Non-pigmented ciliary epithelial cell (primary cell): ENCODE measurements at places on chromosomes 12 and 14.

GRCh38 chr12:121776190-121777098, 17.0 kb downstream of the RHOF start:
- DNase-seq = no peak

DNA sequence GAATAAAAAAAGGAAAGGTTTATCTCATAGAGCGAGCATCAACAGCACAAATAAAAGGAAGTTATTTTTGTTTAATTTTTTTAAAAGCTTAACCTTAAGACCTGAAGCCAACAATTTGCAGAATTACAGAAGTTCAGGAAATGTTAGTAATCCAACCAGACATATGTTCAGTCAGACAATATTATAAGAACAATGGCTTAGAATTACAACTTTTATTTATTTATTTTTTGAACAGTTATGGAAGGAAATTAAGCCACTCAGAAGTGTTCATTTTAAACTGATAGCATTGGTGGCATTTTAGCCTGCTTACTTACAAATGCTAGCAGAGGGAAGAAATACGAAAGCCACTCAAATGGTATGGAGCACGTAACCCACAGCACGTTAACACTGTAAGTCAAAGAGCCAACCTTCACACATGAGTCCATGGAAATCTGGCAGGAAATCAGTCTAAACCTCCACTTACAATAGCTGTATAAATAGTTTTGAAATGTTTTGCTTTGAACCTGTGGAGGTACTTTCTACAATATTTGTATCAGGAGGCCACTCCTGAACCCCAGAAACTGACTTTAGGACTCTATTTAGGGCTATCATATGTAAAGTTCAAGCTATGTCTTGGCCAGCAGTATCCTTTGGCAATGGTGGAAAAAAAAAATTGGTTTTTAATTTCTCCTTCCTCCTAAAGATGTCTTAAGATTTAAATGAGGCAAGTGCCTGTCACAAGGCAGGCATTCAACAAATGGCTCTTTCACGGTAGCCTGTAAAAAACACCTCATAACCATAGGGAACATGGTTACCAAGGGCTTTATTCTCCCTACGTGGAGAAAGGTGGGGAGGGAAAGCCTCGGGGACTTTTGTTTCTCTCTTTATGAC, 102.3 kb downstream of the ITPR2 start:
- no peak for DNase-seq

DNA sequence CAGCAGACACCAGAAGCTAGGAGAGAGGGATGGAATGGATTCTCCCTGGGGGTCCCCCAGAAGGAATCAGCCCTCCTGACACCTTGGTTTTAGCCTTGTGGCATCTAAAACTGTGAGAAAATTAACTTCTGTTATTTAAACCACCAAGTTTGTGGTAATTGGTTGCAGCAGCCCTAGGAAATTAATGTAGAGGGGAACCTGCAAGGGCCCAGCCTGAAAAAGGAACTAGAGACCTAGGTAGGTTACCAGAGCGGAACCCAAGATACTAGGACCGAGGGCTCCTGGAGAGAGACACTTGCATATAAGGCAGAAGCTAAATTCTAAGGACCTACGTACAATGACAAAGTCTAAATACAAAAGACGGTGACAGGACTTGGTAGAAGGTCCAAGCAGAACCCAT, 8.1 kb upstream of the DENND5B start:
- no peak for DNase-seq

GRCh38 chr12:11767798-11768197, 118.3 kb downstream of the ETV6 start:
- DNase-seq = no peak

- peak; percentile 17 for DNase-seq
Observed at GRCh38 chr12:32843528-32844095, 53.0 kb downstream of the PKP2 start.

GRCh38 chr14:94028450-94028826, 2.3 kb downstream of the OTUB2 start:
- no peak for DNase-seq

DNA sequence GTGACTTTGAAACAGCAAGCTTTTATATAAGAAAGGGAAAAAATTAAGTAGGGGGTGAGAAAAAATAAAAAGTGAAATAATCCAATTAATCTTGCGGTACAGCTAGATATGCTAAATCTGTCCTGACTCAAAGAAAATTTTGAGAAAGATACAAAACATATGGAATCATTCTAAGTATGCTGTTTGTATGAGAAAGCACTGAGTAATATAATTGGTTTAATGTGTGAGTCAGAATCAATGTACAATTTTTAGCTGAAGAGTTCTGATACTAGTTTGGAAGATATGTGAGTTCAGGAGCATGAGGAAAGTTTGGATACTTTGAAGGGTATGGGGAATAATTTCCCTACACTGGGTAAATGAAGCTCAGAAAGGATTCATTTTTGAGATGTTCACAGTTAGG, 190.9 kb upstream of the RASSF8 start:
- no peak for DNase-seq

DNA sequence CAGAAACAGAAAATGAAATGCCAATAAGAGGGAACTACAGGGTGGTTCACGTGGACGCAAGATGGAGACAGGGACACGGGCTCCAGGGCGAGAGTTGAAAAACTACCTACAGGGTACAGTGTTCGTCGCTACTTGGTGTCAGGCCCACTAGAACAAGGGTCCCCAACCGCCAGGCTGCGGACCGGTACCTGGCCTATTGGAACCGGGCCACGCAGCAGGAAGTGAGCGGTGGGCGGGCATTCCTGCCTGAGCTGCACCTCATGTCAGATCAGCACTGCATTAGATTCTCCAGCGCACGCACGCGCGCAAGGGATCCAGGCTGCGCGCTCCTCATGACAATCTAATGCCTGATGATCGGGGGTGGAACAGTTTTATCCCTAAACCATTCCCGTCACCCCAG, 14.8 kb downstream of the INF2 start:
- DNase-seq = no peak

DNA sequence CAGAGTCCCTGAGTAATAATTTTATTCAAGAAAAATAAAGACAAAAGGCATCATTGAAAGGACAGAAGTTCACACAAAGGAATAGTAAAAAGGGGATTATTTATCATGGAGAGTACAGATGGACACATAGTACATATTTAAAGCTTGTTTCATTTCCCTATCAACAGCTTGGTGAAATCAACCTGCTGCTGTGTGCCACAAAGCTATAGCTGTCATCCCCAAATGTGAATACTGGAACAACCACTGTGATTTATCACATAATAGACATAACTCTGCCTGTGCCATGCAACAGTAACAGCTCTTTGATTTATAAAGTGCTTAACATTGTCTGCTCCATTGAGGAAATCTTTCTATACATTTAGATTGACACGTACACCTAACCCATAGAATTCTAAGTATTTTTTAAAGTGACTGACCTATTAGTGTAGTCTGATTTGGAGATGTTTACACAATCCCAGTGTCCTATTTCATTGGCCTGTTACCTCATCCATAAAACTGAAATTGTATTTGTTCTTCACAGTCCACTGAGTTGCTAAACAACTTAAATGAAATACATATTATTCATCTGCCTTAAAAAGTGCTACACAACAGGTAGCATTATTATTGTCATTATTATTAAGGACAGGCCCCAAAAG, 3.3 kb downstream of the NEMF start:
- no peak for DNase-seq
